ENCODE measurements at places on chromosomes 3 and 15.
A peak's percentile ranks its signal among the peaks of the same experiment; 100 is the strongest.

- no peak for ATAC-seq
These were observed 21.6 kb upstream of the SLITRK3 start for GRCh38 chr3:165217739-165218138.

GRCh38 chr3:30659270-30660130 is 53.1 kb downstream of the TGFBR2 start:
- peak; percentile 85 for ATAC-seq

- ATAC-seq = no peak
These were observed 77.6 kb downstream of the FHIT start for GRCh38 chr3:61173676-61174075.

GRCh38 chr15:38216763-38217162 is 35.9 kb upstream of the SPRED1 start:
- no peak for ATAC-seq

- ATAC-seq = no peak
These were observed 5.2 kb downstream of the CCNL1 start for GRCh38 chr3:157154563-157155330.

DNA sequence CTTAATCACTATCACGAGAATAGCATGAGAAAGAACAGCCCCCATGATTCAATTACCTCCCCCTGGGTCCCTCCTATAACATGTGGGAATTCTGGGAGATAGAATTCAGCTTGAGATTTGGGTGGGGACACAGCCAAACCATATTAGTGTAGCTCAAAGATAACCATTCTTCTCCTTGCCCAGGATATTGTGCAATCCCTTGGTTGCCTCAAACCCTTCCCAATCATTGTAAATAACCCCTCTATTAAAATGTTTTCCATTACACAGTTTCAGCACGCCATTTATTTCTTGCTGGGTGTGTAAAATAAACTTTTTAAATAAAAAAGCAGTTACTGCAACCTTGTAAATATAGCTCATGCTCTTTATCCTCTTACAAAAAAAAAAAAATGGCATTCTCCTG is 47.7 kb downstream of the ZNF385D start:
- ATAC-seq = no peak

- no peak for ATAC-seq
These were observed 31.4 kb upstream of the DUSP7 start for GRCh38 chr3:52087731-52088130.

DNA sequence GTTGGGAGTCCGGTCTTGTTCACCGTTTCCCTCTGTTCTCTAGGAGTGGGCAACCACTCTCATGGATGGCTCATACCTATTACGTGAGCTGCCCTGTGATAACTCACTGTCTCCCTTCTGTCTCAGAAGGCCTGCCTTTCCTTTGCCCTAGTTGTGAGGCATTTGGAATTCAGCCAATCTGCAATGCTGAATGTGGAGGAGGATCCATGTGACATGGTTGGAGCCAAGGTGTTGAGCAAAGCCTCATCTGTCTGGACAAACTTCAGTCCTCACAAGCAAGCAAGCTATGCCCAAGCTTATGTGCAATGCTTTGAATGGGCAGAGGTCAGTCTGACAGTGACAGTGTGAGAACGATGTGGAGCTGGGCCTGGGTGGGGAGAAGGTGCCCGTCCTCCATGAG is 37.8 kb upstream of the ATP10A start:
- ATAC-seq = no peak

DNA sequence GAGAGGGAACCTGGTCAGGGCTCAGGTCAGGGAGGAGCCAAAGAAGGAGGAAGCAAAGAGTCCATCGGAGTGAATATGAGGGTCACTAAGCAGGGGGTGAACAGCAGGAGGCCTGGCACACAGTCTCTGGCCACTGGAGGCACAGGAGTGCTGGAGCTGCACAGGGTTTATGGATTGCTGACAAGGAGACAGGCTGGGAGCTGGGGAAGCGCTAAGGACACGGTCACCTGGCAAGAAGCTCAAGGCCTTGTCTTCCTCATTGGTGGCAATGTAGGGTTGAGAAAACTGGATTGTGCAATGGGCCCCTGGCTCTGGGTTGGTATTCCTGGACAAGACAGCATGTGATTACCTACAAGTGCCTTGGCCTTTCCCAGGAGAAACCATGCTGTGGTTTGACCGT is 5.8 kb upstream of the CAMP start:
- no peak for ATAC-seq

DNA sequence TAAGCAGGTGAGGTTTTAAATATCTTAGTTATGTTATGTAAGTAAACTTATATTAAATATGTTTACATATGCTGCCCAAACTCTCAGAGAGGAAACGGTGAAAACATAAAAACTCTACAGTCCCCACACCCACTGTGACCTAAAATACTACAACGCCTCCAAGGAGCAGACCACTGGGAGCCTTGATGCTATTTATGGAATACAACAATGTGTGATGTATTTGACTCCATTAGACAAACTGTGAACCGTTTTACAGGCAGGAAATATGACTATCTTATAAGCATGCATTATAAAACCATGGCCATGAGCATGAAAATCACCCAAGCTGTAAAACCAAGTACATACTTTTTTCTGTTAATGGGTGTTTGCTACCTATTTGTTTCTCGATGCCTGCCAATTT is 379.5 kb upstream of the TBL1XR1 start:
- ATAC-seq = no peak

DNA sequence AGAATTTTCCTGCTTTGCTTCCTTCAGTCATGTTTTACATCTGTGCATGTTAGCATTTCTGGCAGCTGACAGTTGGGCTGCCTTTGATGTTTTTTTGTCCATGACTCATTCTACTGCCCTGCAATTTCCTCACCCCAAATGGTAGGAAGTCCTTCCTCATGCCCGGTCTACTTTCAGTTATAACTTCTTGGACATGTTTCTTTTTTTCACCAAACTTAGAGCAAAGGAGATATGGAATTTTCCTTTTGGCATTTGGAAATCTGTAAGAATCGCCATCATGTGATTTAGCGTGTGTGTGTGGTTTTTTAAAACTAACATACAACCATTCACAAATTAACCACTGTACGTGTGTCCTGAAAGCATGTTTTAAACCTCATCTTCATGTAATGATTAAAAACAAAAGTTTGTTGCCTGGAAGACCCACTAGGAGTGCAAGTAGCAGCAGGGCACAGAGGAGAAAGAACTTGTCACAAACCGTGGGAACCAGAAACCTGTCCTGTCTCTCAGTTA is 430.7 kb upstream of the CFAP20DC start:
- peak; percentile 42 for ATAC-seq

- no peak for ATAC-seq
These were observed 67.3 kb downstream of the PPARG start for GRCh38 chr3:12356175-12356574.

DNA sequence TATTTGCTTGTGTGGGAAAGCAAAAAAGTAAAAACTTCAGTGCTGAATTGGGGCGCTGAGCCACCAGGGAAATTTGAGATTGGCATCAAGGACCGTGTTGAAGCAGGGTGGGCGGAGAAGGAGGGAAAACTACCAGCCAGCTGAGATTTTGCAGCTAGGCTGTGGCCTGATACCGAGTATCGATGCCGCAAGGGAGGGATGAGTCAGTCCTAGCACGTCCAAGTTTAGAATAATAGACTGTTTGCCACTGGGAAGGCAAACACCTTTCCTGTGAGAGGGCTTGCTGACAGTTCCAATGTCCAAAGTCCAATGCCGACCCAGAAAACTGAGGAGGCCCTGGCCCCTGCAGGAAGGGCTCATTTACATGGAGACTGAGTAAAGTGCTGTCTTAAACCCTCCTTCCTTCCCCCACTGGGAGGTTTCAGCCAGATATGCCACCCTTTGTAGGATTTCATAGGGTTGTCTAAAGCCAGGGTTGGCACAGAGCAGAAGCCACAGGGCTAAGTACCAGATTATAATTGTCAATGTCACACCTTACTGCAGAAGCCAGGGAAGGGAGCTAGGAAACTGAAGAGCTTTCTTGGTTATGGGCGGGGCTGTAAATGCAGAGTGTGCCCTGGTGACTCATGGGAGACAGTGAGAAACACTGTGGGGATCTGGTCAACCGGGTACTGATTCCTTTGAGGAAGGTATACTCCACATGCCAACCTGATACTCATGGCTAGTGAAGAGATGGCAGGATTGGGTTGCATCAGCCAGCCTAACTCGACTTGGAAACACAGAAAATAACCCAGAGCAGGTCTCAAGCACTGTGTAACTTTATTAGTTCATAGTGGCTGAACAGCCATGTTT is 28.4 kb upstream of the PIK3CB start:
- ATAC-seq = peak; percentile 90

DNA sequence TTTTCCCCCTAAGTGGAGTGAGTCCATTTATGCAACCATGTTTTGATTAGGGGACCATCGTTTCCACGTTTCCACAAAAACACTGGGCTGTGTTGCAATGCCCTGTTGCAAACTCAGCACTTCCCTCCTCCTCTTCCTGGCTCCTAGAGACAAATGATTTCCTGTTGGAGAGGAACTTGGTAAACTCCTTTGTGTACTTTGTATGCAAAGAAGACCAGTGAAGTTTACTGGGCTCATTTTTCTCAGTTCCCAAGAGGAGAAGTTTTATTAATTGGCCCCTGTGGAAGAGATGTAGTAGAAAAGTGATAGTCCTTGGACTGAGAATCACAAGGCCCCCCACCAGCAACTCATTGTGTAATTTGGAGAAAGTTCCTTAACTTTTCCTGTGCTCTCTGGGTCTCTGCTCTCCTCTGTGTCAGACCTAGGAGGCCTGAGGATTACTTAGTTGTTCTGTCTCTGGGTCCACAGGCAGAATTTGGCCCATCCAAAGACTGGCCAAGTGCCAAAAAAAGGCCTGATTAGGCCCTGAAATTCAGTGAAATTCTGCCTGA is 95.0 kb downstream of the ATG7 start:
- ATAC-seq = no peak

DNA sequence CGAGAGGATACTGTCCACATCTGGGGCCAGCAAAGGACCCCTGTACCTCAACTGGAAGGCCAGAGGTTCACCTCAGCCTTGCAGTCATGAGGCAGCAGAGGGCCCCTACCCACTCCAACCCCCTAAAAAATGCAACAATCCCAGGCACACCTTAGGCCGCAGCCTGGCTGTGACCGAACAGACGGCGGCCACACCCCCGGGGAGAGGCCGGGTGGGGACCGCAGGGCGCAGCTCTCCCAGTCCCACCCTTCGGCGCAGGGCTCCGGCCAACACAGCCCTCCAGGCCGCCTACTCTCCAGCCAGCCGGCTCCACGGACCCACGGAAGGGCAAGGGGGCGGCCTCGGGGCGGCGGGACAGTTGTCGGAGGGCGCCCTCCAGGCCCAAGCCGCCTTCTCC is 457 bp upstream of the DNAJA4 start:
- ATAC-seq = no peak

GRCh38 chr3:56253941-56254665 is 214.2 kb downstream of the ERC2 start:
- ATAC-seq = no peak

DNA sequence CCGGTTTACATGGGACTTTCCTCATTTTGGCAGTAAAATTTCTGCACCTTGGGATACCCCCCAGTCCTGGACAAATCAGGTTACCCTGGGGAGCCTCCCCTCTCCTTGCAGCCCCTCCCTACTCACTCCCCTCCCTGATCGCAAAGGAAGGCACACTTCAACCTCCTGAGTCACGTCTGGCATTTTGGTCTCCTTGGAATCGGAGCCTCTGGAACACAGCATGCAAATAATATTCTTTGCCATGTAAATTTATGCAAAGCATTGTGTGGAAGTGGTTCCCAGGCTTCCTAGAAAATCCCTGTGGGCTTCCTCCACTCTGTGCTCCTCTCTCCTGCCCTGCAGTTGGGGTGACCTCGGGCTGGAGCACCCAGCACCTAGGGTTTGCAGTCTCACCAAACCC is 11.6 kb downstream of the SCN5A start:
- no peak for ATAC-seq

GRCh38 chr3:99520513-99520912 is 117.9 kb upstream of the COL8A1 start:
- ATAC-seq = no peak

DNA sequence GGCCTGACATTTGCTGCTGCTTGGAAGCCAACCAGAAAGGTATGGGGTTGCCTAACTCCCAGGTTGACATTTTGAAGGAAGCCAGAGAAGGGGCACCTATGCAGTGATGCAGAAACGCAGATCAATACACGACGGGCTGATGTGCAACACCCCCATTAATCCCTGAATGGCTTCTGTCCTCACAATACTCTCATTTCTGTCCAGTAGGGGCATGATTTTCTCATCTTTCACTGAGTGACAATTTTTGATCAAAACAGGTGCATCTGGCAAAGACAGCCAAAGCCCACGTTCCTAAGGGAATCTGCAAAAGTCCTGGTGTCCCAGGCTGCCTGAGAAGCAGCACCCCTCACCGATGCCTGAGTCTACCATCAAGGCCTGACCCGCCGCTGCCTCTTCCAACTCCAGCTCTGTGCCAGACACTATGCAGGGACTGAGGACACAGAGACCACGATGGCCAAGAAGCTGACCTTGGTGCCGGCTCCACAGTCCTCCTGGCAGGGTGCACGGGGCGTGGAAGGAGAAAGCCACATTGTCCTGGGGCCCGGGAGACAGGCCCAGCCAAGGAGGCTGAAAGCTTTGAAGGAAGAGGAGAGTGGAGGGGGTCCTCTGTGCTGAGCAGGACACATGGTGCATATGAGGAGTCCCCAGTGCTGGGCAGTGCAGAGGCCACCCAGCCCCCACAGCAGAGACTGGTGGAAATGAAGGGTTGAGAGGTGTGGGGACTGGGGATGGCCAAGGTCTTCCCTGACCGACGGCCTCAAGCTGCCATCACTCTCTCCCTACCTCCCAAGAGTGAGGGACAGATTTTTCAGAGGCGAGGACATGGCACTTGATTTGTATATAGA is 159.6 kb downstream of the NUP210 start:
- ATAC-seq = peak; percentile 24

DNA sequence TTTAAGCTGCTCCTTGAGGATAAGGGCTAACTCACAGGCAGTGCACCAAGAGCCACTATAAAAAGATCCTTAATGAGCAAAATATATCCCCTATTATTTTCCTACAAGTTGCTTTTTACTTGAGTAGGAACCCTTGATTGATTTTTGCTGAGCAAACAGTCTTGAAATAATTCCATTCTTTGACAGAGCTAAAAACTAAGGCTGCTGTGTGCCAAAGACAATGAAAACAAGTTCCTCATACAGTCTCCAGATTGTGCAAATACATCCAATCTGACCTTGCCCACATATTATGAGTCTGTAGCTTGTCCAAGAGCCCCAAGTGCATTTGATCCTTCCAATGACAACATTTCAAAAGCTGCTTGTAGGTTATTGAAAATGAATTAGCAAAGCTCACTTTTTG is 15.0 kb downstream of the PRKAR2A start:
- ATAC-seq = no peak

DNA sequence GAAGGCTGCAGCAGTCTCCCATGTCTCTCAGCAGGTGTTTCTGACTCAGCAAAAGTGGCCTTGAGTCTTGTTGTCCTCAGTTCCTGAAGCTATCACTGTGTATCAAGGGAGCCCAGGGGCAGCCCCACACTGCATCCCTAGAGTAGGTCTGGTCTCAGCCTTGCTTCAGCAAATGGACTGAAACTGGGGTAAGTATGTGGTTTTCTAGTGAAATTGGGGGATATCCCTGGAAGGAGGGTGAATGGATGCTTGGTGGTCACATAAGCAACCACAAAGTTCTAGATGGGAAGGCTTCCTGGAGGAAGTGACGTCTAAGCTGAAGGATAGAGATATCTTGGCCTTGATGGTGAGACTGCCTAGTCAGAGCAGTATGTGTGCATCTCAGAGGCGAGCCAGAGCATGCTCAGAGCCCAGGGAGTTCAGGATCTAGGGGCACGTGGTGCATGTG is 38.4 kb downstream of the TMEM158 start:
- no peak for ATAC-seq

- no peak for ATAC-seq
These were observed 194.3 kb upstream of the MDFIC2 start for GRCh38 chr3:70506775-70507174.
